H1 (cell line): ENCODE measurements at places on chromosomes 3 and 15. TPM values are rescaled to one million over a fixed set of nuclear protein-coding genes. Genes with fewer than 3 reads are reported as not detected.

Gene IL12A
- 0.41 and 0.82 TPM in 2 replicates for total RNA-seq

Gene IMPDH2
- total RNA-seq, result 409 and 419 TPM in 2 replicates

Gene ARGFX
- total RNA-seq, result not detected in 2 replicates

Gene MST1R
- 4.8 and 7.6 TPM in 2 replicates for total RNA-seq

Gene CHRNB4
- 2.4 and 2.6 TPM in 2 replicates for total RNA-seq

Gene PPARG
- total RNA-seq, result 0.27 TPM in 1 of 2 replicates, not detected in the other

Gene ISLR
- total RNA-seq, result 0.35 TPM in 1 of 2 replicates, not detected in the other

Gene OSTN
- not detected in 2 replicates for total RNA-seq

Gene IL17RE
- total RNA-seq, result 4.4 and 4.9 TPM in 2 replicates

Gene ITIH1
- total RNA-seq, result not detected in 2 replicates

Gene CPNE9
- 4.4 and 4.8 TPM in 2 replicates for total RNA-seq

Gene SYNM
- 2.0 and 2.2 TPM in 2 replicates for total RNA-seq

- no peak for DNase-seq
Measured at GRCh38 chr3:186307594-186308221, 54.3 kb downstream of the DGKG start.

DNA sequence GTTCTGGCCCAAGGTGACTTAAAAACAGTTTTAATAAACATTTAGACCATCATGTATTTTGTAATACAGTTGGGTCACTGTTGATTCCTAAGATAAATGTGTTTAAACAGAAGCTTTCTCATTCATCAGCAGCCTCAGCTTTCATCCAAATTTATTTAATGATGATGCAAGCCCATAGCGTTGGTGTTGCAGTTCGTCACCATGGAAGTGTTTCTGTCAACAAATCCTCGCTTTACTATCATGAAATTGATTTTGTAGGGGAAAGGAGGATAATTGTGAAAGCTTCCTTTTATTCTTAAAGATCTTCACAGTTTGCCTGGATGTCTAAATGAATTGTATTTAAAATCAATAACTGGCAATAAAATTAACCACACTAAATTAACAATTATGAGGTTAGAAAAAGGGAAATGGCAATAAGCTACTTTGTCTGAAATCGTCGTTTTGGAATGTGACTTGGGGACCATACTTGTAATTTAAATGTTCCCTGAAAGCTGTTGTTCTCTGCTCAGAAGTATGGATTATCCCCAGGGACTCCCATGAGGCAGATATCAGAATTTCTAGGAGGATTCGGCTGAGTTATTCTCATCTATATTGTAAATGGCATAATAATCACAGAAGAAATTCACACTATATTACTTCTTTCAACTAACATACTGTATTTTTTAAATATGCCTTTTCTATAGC, 29.0 kb downstream of the CMSS1 start:
- no peak for DNase-seq

- DNase-seq, result no peak
Measured at GRCh38 chr15:67741308-67741707, 84.0 kb upstream of the SKOR1 start.

GRCh38 chr3:30962084-30962483, 67.6 kb upstream of the GADL1 start:
- no peak for DNase-seq

- DNase-seq, result no peak
Measured at GRCh38 chr3:149955449-149955848, 15.2 kb downstream of the PFN2 start.

- DNase-seq, result no peak
Measured at GRCh38 chr3:175826759-175827158, 967.6 kb downstream of the NAALADL2 start.

- no peak for DNase-seq
Measured at GRCh38 chr3:133208184-133208583, 170.0 kb downstream of the TMEM108 start.

DNA sequence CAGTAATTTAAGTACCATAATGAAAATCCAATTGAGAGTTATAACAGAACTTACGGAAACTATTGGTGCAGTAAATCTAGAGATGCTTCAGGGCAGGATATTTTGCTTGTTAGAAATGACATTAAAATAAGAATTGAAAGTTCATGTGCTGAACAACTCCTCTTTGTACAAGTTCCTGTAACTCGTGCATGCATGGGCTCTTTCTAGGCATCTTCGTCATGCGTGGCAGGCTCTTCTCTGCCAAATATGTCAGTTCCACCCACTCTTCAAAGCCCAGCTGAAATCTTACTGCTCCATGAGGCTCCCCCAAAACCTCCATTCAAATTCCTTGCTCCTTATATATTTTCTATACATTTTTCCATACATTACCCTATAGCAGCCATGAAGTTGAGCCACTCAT, 48.7 kb downstream of the FBN1 start:
- no peak for DNase-seq

DNA sequence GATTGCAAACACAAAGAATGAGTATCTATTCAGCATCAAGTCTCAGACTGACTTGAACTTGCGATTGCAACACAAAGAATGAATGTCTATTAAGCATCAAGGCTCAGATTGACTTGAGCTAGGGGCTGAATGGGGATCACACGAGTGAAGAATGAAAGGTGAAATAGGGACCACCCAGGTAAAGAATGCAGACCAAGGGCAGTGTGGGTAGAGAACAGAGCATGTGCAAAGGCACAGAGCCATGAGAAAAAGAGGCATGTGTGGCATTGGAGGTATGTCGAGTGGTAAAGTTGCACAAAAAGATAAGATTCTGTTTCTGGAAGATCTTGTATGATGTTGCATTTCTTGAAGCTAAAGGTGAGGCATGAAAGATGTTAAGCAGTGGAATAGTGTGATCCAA, 119.4 kb upstream of the GPR149 start:
- no peak for DNase-seq

- no peak for DNase-seq
Measured at GRCh38 chr3:137047240-137047639, 89.5 kb downstream of the IL20RB start.

DNA sequence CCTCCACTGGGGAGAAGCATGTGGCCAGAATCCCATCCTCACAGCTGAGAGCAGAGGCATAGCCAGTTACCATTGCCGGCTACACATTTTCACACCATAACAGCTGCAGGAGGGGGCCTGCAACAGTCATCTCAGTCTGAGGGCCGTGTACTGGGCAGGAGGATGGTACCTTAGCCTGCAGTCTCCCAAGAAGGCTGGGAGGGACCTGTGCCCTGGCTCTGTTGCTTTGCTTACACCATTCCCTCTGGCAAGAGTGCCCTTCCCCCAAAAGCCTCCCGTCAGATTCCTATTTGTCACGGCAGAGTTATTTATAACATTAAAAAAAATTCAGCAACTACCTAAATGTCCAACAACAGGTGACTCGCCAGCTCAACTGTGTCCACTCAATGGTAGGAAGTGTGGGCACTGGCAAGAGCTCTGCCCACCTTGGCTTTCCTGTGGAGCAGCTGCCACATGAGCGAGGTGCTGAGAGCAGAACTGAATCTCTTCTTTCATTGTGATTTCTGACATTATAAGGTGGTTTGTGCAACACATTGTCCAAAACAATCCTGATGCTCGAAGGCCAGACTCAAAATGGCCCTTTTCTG, 4.4 kb downstream of the CAMKV start:
- no peak for DNase-seq

DNA sequence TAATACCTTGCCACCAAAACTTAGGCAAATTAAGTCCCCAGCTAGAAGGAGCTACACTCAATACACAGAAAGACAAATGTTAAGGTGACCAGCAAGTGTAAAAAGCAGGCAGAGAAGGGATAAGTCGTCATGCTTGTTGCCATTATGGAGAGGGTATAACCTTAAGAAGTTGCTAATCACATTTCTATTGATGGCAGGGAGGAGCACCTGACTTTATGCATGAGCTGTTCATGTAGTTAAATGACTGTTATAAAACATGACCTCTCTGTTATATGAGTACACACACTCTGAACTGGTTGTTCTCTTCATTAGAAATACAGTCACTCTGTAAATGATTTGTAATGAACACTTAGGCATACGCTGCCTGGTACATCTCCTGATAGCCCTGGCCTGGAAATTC, 6.6 kb upstream of the CCNL1 start:
- DNase-seq, result no peak

GRCh38 chr3:32026593-32026992, 45.0 kb downstream of the ZNF860 start:
- no peak for DNase-seq

GRCh38 chr3:53185761-53186465, 24.9 kb downstream of the PRKCD start:
- DNase-seq, result no peak

- DNase-seq, result no peak
Measured at GRCh38 chr15:26661748-26662147, 111.1 kb downstream of the GABRB3 start.

DNA sequence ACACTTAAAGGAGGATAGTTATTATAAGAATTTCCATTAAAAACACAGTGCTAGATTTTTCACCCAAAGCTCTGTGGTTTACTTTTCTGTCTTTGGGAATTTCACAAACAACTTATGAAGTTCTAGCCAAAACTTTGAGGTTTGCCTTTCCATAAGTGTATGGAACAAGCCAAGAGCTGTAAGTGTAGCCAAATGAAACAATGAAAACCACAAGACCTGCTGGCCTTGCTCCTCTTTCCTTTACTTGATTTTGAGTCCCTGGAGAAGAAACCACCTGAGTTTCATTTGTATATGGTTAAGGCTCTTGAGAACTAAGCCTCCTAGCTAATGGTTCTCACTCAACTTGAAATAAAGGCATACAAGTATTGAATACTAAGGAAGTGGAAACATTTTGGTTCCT, 365.3 kb upstream of the EPHA3 start:
- DNase-seq, result no peak

- no peak for DNase-seq
Measured at GRCh38 chr3:16406166-16406565, 107.3 kb downstream of the RFTN1 start.

DNA sequence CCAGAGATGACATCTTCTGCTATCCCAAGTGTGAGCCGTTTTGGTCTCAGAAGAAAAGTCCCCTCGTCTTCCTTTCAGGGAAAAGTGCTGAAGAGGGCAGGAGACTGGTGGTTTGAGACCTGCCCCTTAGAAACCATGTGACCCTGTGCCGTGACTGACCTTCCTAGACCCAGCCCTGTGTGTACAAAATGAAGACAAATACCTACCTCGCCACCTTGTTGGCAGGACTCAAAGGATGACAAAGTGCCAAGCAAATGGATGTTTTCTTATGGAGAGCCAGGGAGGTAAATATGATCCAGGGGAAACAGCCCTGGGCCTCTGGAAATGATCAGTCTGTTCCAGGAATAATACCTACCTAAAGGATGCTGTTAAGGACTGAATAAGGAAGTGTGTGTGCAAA, 41.3 kb downstream of the FAM174B start:
- no peak for DNase-seq

DNA sequence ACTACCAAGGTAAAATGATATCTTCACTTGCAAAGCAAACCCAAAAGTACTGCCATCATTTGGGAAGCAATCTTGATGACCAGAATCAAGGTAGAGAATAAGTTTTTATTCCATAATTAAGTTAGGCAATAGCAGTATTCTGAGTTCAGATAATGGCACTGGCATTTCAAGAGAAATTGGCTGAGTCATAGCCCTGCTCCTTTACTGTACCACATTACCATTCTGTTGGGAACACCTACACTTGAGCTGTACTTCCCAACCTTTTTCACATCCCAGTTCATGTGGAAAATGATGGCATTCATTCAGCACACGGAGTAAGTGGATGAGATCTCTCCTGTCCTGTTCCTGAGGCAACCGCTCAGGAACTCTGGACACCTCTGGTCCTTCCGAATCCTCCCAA, 311.6 kb upstream of the TPRG1 start:
- no peak for DNase-seq

GRCh38 chr3:15345608-15346137, 13.3 kb upstream of the SH3BP5 start:
- DNase-seq, result no peak

GRCh38 chr3:149247929-149248691, 26.5 kb upstream of the CP start:
- no peak for DNase-seq

DNA sequence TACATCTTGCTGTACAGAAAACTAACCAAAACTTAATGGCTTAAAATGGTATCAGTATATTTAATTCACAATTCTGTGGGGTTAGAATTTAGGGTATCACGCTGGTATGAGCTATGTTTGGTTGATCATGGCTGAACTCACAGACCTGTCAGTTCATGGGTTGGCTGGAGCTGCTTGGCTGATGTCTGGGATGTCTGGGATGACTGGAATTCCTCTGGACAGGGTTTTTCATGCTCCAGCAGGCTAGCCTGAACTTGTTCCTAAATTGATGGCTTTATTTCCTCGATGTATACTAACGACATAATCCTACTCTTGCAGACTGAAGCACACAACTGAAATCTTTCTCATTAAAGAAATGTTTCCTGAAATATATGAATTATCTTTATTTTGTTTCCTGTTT, 338.9 kb upstream of the GBE1 start:
- no peak for DNase-seq

- DNase-seq, result no peak
Measured at GRCh38 chr3:39327053-39327745, 2.3 kb upstream of the CCR8 start.

GRCh38 chr3:27431116-27431515, 53.1 kb downstream of the SLC4A7 start:
- no peak for DNase-seq

DNA sequence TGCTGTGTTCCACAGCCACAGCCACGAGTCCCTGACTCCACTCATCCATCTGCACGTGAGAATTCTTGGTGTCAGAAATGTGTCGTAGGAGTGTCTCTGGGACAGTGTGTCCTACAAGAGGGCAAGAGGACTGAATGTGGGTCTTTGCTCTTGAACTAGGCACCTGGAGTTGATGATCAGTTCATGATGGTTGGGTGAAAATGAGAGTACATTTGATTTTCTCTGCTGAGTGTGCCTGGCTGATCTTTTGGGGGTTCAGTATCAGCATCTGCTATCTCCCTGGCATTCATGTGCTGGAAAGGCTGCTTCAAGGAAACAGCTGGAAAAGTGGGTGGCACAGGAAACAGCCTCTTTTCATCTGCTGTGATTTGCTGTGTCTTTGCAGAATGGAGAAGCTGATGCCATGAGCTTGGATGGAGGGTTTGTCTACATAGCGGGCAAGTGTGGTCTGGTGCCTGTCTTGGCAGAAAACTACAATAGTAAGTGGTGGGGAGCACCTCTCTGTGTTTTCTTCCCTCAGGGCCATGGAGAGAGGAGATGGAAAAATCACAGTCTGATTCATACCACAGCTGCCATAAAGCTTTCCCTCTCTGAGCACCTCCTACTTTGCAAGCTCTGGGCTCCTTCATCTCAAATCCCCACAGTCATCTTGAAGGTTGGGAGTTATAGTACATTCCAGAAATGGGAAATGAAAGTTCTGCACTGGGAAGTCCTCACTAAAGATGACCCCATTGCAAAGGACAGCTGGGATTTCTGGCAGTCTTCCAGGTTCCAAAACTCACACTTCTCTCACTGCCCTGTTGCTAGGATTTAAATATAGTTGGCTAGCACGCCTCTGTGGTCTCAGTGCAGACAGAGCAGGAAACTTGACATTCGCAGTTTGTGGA, 17.8 kb downstream of the TF start:
- no peak for DNase-seq

DNA sequence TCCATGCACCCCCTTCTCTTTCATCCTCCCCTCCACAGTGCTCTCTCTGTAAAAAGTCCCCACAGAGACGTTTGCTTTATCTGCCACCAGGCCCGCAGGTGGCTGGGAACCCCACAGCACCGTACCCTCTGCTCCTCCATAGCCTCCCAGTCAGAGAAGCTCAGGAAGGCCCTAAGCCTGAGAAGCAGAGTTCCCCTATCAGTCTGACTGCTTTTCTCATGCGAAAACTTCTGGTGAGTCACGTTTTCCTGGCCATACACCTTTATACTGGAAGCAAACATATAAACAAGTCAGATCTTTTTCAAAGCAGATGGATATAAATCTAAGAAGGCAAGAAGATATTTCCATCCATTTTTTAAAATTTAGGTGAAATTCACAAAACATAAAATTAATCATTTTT, 51.5 kb upstream of the MEF2A start:
- no peak for DNase-seq
